A549 treated with ZK216348 at 1 μM for 4 hours (cell line): ENCODE measurements at places on chromosomes 11 and 22. TPM values are rescaled to one million over a fixed set of nuclear protein-coding genes. Genes with fewer than 3 reads are reported as not detected.

The IRAG1 gene
- 0.06 TPM in 1 of 5 replicates, not detected in the others for total RNA-seq

The RBM7 gene
- 23.8 to 38.5 TPM (median 26.5 TPM) in 5 replicates for total RNA-seq

The OR52B2 gene
- not detected in 5 replicates for total RNA-seq

The DNAJB13 gene
- total RNA-seq = 0.22 to 1.4 TPM (median 0.53 TPM) in 5 replicates

The DEPDC5 gene
- total RNA-seq = 4.4 to 6.0 TPM (median 4.8 TPM) in 5 replicates

The B4GALNT4 gene
- total RNA-seq = 11.3 to 21.7 TPM (median 14.1 TPM) in 5 replicates

The XKR3 gene
- total RNA-seq = not detected in 5 replicates

The HTR3B gene
- total RNA-seq = not detected in 5 replicates

The SLC39A13 gene
- 25.8 to 59.6 TPM (median 49.6 TPM) in 5 replicates for total RNA-seq

The SLC22A8 gene
- total RNA-seq = not detected in 5 replicates

The ZP1 gene
- 0.22 to 0.64 TPM (median 0.32 TPM) in 4 of 5 replicates, not detected in the other for total RNA-seq

The TENM4 gene
- 0.14 to 0.20 TPM in 2 of 5 replicates, not detected in the others for total RNA-seq
